ENCODE measurements at places on chromosomes 7 and 10.
A peak's percentile ranks its signal among the peaks of the same experiment; 100 is the strongest.

DNA sequence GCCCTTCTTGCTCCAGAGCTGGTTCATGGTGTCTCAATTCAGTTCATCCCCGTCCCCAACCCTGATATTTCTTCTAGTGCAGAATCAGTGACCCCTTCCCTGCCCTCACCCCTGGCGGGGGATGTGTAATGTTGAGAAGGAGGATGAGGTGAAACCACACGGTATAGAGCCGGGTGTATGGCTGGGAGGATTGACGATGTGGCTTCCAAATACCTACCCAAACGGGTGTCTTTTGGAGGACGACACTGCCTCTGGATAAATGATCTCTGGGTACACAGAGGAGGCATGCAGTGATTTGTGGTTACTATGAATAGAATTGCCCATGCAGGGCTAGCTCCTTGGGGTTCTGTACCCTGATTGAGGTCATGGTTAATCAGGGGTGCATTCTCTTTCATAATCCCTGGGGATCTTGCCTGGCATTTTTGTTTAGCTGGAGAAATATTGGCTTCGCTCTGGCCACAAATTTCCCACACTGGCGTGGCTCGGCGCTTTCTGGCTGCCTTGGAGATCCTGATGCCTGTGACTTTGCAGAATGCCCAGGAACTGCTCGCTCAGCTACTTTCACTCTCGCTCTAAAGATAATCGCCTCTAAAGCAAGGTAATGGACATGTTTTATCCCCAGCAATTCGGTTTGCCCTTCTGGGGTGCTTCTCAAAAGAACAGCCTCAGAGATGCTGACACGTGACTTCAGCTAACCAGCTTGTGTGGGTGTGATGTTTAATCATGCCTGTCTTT lies 89.2 kb downstream of the RBM20 start:
- DNase-seq, result peak; percentile 17

GRCh38 chr10:30510932-30511700 lies 77.1 kb downstream of the MAP3K8 start:
- peak; percentile 68 for DNase-seq

GRCh38 chr7:43851805-43852204 lies 17.5 kb downstream of the MRPS24 start:
- DNase-seq, result no peak

DNA sequence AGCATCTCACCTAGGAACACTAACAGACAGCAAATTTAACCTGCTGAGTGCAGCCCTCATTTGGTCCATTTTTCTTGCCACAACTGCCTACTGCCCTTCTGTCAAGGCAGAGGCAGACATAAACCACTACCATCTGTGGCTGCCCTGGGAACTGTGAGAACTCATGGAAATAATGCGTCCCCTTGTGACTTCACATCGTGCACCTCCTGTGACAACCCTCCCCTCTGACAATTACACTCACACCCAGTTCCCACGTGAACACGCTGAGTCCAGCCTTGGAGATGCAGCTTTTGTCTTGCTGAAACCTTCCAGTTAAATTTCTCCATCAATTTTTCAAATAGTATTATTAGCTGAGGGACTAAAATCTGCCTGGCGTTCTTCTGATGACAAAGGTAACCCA lies 193.1 kb upstream of the KLF14 start:
- no peak for DNase-seq

- DNase-seq, result peak; percentile 24
Measured at GRCh38 chr10:78366663-78367411, 333.2 kb downstream of the RPS24 start.

Measured in fibroblast of lung (primary cell).